Activated CD4-positive, alpha-beta T cell treated with anti-CD3 and anti-CD28 coated beads for 1 hour (primary cell): ENCODE measurements at places on chromosomes 7 and 10.

DNA sequence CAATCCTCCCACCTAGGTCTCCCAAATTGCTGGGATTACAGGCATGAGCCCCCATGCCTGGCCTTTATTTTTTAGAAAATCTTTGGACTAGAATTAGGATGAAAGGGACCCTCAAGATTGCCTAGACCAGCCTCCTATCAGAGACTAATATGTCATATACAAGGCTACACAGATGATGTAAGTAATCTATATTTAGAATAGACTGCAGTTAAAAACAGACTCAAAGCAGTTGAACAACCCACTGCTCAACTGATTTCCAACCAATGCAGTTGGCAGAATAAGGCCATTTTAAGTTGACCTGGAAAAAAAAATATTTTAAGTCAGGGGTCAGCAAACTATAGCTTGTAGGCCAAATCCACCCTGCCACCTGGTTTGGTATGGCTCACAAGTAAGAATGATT, 27.7 kb downstream of the PSPH start:
- no peak for DNase-seq

DNA sequence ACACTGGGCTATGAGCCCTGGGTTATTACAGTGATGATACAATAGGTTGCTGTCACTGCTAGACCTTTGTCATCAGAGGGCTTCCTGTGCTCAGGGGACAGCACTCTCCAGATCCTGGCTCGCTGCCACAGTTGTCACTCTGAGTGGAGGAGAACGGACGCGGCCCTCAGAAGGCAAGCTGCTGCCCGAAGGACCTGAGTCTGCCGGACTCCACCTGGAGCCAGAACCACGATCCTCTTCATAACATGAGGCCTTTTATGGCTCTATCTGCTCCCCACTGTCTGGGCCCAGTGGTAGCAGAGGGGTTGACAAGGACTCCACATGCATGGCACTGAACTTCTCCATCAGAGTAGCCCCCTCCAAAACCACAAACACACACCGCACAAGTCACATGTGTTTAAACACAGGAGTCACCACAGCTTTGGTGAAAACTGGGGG, 94.7 kb upstream of the EFCAB10 start:
- peak; percentile 30 for DNase-seq

DNA sequence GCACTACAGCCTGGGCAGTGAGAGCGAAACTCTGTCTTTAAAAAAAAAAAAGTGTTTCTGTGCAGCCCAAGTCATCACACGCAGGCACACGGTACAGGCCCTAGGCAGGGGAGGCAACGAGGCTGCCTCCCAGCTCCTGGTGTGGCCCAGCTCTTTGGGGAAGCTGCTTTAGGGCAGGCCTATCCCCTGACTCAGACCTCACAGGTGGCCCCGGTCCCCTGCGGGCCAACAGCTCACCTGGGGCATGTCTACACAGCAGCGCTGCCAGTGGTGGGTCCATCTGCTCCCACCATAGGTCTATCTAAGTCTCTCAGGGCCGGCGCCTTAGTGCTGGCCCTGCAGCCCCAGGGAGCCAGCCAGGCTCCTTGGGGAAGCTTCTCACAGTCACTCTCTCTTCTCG, 31.4 kb downstream of the ZAN start:
- DNase-seq, result no peak

DNA sequence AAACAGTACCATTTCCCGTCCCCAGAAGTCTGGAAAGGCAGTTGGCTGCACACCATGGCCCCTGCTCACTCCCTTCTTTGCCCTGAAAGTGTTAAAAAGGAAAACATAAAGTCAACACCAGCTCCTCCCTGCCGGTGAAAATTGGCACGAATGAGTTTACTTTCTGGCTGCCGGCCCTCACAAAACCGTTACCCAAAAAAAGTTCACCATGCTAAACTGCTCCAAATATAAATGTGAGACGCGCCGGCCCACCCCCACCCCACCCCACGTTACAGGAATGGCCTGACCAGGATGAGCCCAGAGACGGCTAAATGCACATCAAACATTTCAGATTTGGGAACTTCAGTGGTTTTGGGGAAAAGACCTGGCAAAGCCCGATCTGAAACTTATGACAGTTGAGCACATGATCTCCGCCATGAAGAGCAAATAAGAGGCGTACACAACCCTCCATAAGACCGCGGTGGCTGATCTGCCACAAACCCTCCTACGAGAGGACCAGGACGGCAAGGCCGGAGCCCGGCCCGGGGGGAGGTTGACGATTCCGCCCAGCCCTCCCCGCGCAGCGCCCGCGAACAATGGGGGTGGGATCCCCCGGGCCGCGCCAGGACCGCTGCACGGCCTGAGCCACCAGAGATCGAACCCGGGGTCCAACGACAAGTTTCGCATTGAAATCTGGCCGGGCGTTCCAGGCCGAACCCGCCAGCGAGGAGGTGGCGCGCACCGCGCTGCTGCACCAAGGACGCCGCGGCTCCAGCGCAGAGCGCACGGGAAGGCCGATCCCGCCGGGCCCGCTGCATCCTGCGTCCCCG, 952 bp downstream of the DIP2C start:
- DNase-seq, result no peak

DNA sequence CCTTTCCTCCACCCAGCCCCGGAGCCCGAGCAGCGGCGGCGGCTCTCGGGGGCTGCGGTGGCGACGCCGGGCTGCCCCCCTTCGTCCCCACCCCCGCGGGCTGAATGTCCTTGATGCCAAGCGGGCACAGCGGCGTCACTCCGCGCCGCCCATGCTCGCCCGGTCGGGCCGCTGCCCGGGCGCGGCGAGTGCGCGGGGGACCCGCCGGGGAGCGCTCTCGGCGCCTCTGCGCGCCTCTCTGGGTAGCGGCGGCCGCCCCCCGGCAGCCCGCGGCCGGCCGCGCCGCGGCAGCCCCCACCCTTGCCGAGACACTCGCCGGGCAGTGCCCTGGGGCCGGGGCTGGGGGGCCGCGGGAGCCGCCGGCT, 433 bp upstream of the PLXNA4 start:
- DNase-seq, result no peak

DNA sequence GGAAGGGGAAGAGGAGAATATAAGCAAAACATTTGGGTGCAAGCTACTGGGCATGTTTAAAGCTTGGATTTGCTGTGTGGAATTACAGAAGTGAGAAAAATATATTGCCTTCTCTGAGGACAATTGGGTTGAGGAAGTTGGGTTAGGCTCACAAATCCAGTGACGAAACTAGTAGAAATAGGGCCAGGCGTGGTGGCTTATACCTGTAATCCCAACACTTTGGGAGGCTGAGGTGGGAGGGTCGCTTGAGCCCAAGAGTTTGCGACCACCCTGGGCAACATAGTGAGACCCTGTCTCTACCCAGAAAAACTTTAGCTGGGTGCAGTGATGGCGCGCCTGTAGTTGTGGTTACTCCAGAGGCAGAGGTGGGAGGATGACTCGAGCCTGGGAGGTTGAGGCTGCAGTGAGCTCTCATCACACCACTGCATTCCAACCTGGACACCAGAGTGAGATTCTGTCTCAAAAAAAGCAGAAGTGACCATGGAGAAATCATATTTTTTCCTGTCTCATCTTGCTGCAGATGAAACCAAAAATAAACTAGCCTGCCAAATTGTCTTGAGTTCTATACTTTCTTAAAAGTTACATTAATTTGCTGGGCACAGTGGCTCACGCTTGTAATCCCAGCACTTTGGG, 22.4 kb downstream of the NRBF2 start:
- DNase-seq, result no peak

GRCh38 chr10:131874991-131875451, 25.8 kb upstream of the PPP2R2D start:
- DNase-seq, result peak; percentile 24

DNA sequence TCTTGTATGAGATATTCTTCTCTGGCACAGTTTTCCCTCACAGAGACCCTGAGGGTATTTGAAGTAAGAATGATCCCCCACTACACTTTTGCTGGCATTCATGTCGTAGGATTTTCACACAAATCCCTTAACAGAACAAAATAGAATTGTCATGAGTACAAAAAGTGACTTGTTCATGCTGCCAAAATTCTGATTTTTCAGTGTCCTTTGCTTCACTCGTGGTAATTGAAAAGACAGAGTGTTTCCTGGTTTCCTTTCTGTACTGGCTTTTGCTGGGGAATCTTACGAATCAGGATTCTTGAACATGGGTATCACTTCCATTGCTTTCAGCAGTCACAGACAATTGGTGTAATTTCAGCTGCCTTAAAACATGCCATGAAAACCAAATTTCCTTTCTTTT, 756.3 kb downstream of the REEP3 start:
- no peak for DNase-seq

DNA sequence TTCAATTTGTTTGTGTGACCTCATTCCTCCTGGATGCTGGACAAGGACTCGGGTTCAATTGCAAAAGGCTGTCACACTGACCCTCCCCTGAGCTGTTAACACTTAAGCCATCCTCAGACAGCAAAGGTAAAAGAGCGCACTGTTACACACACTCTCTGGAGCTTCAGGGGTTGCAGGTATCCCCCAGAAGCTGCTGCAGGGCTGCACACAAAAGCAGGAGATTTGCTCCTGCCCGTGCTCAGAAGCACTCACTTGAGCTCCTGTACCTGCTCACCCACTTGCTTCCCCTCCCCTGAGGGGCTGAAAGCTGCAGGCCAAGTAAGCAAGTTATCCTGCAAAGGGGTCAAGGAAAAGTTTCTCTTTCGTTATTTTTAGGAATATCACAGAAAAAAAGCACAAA, 886.2 kb upstream of the ZWINT start:
- no peak for DNase-seq

- peak; percentile 81 for DNase-seq
These were observed 726 bp upstream of the INSIG1 start for GRCh38 chr7:155296788-155297516.

DNA sequence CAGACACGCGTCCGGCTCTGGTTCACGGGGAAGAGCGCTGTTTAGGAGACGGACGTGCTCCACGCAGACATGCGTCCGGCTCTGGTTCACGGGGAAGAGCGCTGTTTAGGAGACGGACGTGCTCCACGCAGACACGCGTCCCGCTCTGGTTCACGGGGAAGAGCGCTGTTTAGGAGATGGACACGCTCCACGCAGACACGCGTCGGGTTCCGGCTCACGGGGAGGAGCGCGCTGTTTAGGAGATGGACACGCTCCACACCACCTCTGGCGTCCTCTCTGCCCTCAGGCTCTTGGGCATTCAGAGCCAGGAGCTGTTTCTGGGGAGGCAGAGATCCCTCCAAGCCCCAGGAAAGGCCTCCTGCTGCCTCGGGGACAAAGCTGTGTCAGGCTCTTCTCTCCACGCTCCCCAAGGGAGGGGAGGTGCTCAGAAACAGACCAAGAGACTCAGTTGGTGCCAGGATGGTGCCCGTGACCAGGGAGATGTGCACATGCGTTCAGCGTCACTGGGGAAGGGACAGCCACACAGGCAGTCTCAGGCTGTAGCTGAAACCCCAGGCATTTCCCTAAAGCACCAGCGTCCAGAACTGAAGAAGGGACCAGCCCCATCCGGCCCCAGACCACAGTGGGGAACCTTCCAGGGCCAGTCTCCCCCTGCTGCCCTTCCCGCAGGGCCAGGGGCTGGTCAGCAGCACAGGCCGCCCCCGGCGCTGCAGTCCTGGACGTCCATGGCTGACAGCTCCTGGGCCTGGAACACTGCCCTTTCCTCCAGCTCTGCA, 175.6 kb downstream of the ELFN1 start:
- no peak for DNase-seq

- no peak for DNase-seq
These were observed 96.4 kb upstream of the DIP2C start for GRCh38 chr10:785861-786214.
